ENCODE measurements at places on chromosomes 16 and 17.

DNA sequence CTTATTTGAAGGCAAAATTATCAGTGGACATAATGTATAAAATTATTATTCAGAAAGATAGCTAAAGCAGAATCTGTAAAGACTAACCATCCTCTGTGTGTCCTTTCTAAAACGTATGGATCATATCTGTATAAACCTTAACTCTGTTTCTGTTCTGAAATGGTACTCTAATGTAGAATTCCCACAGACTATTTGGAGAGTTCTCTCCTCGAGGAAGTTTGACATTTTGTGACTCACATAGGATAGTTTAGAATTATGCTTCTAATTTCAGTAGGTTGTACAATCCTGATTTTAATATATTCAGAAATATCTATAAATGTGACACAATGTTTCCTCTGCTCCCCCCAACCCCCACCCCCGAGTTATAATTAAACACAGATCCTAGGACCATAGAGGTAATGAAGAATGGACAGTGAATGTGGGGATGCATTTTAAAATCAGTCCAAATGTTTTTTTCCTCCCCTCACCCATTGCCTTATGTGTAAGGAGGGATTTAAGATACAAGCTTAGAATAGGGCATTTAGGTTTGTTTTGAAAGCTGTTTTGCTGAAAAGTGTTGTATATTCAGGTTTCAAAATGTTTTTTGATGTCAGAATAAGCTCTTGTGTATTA, 66.8 kb downstream of the BCAS3 start:
- no peak for DNase-seq

- DNase-seq = no peak
Observed at GRCh38 chr17:20925091-20925490, 117.7 kb downstream of the USP22 start.

DNA sequence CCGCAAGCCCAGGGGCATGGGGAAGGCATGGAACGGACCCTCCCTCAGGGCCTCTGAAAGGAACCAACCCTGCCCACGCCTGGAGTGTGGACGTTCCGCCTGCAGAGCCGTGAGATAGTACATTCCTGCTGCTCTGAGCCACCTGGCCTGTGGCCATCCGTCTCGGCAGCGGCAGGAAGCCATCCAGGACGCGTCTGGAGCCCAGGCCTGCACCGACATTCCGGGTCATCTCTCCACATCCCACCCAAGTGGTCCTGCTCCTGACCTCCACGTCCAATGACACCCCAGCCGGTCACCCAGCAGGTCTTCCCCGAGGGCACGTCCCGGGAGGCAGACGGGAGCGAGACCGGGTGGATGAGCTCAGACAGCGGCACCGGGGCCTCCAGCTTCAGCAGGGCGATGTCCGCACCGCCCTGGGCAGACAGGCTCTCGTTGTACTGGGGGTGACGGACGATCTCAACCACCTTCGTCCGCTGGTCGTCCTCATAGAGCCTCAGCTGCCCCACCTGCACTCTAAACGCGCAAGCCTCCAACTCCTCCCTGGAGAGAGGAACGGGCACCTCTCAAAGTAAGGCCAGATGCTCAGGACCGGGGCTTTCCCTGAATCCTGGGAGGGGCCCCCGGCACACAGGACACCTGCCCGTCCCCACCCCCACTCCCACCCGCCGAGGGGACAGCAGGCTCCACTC, 21.3 kb upstream of the UBE2I start:
- DNase-seq = no peak

DNA sequence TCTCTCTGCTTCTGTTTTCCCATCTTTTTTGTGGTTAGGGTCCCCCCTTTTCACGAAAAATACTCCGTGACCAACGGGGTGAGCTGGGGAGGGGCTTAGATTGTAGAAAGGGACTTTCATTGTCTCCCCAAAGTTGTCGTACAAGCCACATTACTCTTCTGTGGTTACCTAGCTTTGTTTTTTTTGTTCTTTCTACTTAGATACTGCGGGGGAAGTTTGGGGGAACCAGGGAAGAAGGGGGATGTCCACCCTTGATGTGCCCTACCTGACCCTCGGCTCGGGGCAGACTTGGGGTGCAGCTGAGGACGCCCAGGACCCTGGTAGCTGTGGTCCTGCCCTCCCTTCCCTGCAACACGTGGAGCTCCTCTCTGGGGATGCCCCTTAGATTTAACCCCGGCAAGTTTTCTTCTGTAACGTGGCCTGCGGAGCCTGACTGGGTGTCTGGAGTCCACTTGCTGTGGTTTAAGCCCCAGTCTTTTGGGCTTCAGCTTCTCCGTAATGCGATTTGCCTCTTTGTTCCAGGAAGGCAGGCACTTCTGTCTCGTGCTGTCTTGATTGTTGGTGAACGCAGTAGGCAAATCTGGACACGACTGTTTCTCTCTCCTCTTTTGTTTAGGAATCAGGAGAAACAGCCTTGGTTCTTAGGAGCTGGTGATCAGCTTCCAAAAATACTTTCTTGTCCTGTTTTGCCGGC, 892 bp downstream of the ABCC1 start:
- no peak for DNase-seq

GRCh38 chr16:14658063-14658462, 25.3 kb downstream of the BFAR start:
- DNase-seq = peak; percentile 6
